ENCODE measurements at places on chromosomes 1 and 21.

- DNase-seq = no peak
Measured at GRCh38 chr1:38173157-38173831, 126.7 kb upstream of the POU3F1 start.

- DNase-seq = no peak
Measured at GRCh38 chr1:37944086-37944763, 2.6 kb downstream of the INPP5B start.

GRCh38 chr1:28087614-28088167 lies 719 bp downstream of the EYA3 start:
- DNase-seq = peak; percentile 13

DNA sequence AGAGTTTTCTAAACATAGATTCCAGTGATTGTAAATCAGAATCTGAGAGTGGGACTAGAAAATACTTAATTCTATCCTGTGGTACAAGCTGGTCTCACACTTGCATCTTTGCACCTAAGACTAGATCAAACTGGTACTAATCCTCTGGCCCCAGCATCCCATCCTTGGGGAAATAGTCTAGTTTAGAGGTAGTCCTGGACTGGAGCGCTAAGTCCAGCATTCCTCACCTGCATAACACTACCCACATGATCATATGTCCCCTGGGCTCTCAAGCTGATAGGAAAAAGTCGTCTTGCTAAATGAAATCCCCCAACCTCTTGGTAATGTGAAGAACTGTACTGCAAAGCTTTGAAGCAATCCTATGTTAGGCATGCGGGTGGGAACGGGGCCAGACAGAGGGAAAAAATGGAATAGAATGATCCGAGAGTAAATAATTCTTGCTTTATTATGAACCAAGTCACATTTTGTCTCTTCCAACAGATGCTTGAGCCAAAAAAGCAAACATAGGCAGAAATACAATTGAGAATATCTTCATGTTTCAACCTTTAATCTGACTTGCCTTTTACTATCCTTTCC lies 4.8 kb downstream of the COX20 start:
- DNase-seq = no peak

- DNase-seq = no peak
Measured at GRCh38 chr1:30385246-30385995, 338.0 kb downstream of the MATN1 start.

All from stimulated activated CD4-positive, alpha-beta T cell treated with anti-CD3 and anti-CD28 coated beads, Interleukin-4, amount 100 ng/mL, for 24 hours (primary cell).